ENCODE measurements at places on chromosomes 7 and 10. TPM values are rescaled to one million over a fixed set of nuclear protein-coding genes. Genes with fewer than 3 reads are reported as not detected.

- no peak for DNase-seq
Observed at GRCh38 chr10:75012471-75012870, 99.0 kb upstream of the SAMD8 start.

DNA sequence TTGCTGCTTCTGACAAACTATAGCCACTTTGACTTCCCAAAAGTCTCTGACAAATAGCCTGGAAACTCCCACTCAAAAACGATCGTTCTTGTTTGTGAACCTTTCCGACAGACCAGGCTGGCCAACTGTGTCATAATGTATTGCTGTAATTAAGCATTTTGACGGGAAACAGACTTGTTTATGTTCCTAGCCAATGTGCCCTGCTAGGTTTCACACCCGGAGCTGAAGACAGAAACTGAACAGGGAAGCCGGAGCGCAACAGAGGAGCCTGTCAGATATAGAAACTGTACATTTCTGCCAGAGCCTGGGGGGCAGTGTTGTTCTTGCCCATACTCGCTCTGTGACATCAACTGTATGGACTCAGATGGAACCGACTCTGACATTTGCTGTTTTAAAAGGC lies 55.3 kb upstream of the C7orf33 start:
- no peak for DNase-seq

Gene NME8
- not detected for polyA plus RNA-seq

GRCh38 chr10:124560377-124561105 lies 98.9 kb downstream of the LHPP start:
- peak; percentile 62 for DNase-seq

GRCh38 chr10:79454259-79454658 lies 8.8 kb upstream of the ZCCHC24 start:
- peak; percentile 92 for DNase-seq

DNA sequence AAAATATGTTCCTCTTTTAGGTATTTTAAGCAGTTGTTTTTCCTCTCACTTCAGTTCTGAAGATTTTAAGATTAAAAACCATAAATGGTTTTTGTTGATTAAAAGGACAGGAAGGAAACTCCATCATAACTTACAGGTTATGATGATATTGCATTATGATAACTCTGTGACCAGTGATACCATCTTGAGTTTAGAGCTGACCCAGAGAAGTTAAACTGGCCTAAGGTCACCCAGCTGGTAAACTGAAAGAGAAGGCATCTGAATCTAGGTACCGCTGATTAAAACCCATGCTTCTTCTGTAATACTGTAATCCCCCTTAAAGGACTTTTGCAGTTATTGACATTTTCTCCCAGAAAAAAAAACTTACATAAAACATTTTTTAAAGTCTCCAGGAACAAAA lies 29.6 kb downstream of the LOXL4 start:
- no peak for DNase-seq

DNA sequence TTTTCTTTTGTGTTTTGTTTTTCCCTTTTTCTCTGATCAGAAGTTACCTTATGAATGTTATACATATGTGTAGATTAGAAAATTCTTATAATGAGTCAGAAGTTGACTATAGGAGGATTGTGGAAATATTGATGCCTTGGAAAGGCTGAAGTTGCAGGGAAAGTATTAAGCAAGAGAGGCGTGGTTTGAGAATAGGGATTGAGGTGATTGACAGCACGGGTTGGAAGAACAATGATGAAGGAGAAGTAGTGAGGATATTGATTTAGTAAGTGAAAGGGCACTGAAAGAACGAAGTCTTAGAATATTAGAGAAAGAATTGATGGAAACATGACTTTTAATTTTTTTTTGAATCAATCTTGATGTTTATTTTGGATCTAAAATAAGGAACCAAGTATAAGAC lies 176.0 kb downstream of the EXOC4 start:
- DNase-seq, result no peak

- no peak for DNase-seq
Observed at GRCh38 chr10:509361-510102, 179.9 kb downstream of the DIP2C start.

GRCh38 chr10:34824870-34825269 lies 9.8 kb upstream of the PARD3 start:
- DNase-seq, result no peak
